ENCODE measurements at places on chromosomes 12 and 14.

GRCh38 chr12:91053951-91054715 is 3.7 kb downstream of the KERA start:
- no peak for DNase-seq

- no peak for DNase-seq
Measured at GRCh38 chr12:105001476-105001875, 15.4 kb downstream of the NOPCHAP1 start.

- DNase-seq = no peak
Measured at GRCh38 chr12:29158115-29158763, 9.2 kb downstream of the FAR2 start.

DNA sequence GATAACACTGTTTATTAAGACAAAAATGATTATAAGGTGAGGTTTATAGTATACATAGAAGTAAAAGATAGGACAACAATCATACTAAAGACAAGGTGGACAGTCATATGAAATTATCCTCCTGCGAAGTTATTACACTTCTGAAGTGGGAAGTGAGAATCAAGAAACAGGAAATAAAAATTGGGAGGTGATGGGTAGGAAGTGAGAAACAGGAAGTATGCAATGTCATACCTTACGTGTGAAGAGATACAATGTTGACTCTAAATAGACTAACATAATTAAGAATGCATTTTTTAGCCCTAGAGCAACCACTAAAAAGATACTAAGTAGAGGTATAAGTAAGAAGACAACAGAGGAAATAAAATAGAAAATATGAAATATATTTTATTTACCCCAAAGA is 43.7 kb downstream of the GRIN2B start:
- DNase-seq = no peak

- no peak for DNase-seq
Measured at GRCh38 chr14:99077844-99078236, 194.2 kb downstream of the BCL11B start.

DNA sequence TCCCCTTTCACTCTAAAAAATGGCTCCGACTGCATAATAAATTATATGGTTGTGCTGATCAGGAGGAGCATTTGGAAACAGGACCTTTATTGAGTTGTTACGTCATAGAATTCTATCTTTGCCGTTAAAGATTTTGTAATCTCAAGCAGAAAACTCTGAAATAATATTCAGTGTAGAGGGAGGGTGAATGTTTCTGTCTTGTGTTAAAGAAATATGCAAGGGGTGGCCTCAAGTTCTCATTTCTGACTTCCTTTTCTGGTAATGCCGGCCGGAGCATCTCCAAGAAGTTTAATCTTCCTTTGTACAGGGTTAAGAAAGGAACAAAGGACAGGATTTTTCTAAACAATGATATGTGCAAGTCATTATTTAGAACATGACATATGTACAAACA is 165.1 kb downstream of the SLC38A4 start:
- no peak for DNase-seq

All from stimulated activated naive CD4-positive, alpha-beta T cell (primary cell).